ENCODE measurements at places on chromosomes 13 and 19. TPM values are rescaled to one million over a fixed set of nuclear protein-coding genes. Genes with fewer than 3 reads are reported as not detected.

DNA sequence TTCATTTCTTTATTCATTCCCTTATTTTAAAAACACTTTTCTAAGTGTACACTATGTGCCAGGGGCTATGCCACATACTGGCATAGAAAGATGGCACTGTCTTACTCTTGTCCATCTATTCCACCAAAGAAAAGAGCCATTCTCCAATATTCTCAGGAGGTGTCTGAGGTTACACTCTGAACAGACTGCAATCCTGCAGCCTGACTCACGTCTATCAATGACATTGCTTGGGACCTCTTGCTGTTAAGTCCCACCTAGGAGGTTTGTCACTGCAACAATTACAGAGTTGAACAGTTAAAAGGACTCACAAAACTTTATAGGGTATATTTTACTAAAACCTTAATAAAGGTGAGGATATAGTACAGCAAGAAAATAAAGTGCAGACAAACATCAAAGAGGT lies 512.9 kb upstream of the HTR2A start:
- no peak overlapping the region for H3K4me3 ChIP-seq
- no peaks in the 10 kb centered on the region for H3K4me1 ChIP-seq
- DNase-seq: no peak
- no peaks in the 10 kb centered on the region for H3K36me3 ChIP-seq
- no peak overlapping the region for H3K27ac ChIP-seq

DNA sequence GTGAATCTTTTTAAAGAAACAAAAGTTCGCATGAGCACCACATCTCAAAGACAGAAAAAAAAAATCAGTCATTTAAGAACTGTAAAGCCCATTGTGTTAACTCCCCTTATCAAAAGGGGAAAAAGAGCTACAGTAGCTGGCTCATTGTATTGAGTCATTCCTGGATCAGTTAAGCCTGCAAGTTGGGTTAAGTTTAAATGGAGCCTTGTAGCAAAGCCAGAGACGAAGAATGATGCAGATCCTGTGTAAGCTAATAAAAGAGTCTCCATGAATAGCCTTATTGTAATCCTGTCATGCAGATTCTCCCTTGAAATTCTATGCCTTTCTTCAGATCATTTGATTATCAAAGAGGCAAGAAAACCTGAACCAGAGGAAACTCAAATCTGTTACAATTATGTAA lies 83.8 kb downstream of the CRYL1 start:
- no peaks in the 10 kb centered on the region for H3K27me3 ChIP-seq
- peaks cover 9% of the 10 kb centered on the region for H3K36me3 ChIP-seq
- no peak overlapping the region for H3K4me3 ChIP-seq

- H3K27me3 ChIP-seq: no peaks in the 10 kb centered on the region
- no peak overlapping the region for H3K4me3 ChIP-seq
- H3K36me3 ChIP-seq: no peaks in the 10 kb centered on the region
- H3K4me1 ChIP-seq: no peaks in the 10 kb centered on the region
- no peak for DNase-seq
Measured at GRCh38 chr13:72198042-72198441, 331.0 kb upstream of the DACH1 start.

DNA sequence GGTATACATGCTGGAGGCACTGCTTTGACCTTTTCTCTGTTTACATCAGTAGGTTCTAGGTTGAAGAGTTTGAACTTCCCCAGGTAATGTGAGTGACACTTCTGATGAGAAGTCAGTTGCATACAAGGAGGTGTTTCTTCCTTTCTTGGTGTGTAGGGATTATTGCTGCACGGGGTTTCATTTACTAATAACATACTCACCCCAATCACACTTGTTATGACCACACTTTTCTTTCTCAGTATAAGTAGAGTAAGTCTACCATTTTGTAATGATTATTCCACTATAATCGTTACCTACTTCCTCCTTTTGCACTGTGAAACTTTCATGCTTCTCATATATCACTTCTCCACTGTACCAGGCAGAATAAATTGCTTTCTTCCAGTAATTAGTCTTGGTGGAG lies 138.0 kb downstream of the TNFSF13B start:
- no peak overlapping the region for H3K4me3 ChIP-seq
- no peak for DNase-seq
- no peaks in the 10 kb centered on the region for H3K4me1 ChIP-seq
- no peaks in the 10 kb centered on the region for H3K27me3 ChIP-seq

DNA sequence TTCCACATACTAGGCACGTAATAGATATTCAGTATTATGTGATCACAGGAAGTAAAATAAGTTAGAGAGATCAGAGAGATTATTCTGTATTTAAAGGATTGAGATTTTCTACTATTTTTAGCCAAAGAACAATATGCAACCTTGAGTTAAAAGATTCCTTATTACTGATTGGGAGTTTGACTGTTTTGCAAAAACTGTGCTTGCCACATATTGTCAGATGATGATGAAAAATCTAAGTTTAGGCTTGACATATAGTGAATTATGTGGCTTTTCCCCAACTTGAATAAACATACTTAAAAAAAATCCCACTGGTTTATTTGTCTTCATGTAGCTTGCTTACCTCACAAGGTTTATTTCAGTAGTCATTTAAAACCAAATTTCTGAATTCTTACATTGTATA lies 194.4 kb downstream of the KCNRG start:
- H3K36me3 ChIP-seq: no peaks in the 10 kb centered on the region
- no peak overlapping the region for H3K4me3 ChIP-seq
- H3K27ac ChIP-seq: no peak overlapping the region

GRCh38 chr19:16522559-16523377 lies 19.5 kb downstream of the CHERP start:
- H3K36me3 ChIP-seq: peaks cover 100% of the 10 kb centered on the region
- H3K4me1 ChIP-seq: no peaks in the 10 kb centered on the region
- no peak overlapping the region for H3K4me3 ChIP-seq
- no peak overlapping the region for H3K27ac ChIP-seq
- no peaks in the 10 kb centered on the region for H3K27me3 ChIP-seq

- H3K4me3 ChIP-seq: no peak overlapping the region
- H3K4me1 ChIP-seq: no peaks in the 10 kb centered on the region
- H3K27me3 ChIP-seq: no peaks in the 10 kb centered on the region
Measured at GRCh38 chr13:39552246-39552645, 50.7 kb downstream of the LHFPL6 start.

Gene UBE2L5
- total RNA-seq: not detected

Data from Peyer's patch (tissue), 4 donors.